ENCODE measurements at places on chromosomes 13 and 19.

DNA sequence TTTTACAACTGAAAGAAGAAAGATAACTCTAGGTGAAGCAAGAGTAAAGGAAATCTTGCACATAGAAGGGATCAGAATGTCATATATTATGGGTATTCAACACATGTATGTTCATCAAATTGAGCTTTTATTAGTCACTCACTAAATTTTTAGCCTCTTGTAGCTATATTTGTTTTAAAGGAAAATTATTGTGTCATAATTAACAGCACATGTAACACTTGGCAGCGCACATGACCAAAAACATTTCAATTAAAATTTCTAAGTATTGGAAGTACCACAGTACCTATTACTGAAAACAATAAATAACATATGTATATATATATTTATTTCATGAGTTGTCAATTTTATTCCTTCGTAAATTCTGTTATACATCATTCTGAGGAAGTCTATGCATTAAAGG is 2800.4 kb downstream of the PCDH9 start:
- no peak for DNase-seq

DNA sequence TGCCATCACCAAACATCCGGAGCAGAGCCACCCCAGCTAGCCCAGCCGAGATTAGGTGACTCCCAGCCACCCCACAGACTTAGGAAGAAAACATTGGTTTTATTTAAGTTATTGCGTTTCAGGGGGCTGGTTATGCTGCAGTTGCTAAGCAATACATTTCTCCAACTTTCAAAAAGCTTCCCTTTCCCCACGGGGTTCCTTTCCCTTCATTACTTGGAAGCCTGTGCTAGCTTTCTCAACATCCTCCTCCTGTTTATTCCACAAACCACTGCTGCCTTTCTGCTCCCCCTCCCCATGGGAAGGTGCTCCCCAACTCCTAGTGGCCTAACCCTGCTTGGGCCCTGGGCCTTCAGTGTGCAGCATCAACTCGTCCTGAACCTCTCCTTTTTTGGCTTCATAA is 52.6 kb downstream of the CDADC1 start:
- DNase-seq = no peak

DNA sequence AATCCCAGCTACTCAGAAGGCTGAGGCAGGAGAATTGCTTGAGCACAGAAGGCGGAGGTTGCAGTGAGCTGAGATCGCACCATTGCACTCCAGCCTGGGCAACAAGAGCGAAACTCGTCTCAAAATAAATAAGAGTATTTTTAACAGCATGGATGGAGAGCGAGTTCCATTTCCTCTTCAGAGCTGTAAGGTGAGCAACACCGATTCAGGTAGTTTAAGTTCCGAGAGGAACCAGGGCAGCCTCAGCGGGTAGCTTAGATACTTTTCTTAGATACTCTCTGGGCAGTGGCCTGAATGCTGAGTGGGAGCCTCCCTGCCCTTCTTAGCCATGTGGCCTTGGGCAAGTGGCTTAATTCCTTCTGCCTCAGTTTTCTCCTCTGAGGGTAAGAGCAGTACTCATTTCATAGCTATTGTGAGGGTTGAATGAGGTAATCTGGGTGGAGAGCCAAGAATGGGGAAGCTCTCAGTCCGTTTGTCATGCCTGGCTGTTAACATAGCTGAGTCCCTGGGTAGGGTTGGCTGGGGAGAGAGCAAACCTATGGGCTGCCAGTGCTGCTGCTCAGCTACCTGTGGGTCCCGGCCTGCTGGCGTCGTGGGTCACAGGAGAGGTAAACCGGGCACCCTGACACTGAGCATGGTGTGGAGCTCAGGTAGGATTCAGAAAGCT is 4.1 kb downstream of the ATP11A start:
- peak; percentile 76 for DNase-seq

DNA sequence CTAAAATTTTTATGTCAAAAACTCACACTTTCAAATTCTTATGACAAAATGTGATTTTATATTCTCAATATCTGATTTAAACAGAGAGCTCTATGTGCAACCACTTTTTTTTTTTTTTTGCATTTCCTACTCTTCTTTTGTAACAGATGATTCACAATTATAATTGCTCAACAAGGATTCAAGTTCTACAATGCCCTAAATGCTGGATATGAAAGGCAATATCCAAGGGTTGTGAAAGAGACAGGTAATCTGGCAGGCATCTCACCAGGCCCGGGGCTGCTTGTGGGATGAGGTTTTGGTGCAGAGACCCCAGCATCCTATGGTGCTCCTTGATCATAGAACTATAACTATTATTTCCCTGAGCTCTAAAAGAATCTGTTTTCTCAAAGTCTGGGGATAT is 363.6 kb upstream of the NBEA start:
- no peak for DNase-seq

DNA sequence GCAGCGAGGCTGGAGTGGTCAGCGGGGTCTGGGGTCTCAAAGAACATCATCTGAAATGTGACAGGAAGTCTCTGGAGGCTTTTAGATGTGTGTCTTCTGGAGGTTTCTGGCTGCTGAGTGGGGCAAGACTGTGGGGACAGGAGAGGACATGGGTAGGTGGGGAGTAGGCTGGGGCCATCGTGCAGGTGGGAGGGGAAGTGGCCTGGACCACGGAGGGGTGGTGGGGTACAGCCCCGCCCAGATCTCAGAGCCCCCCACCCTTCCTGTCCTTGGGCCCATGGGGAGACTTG is 6.2 kb downstream of the AP1M1 start:
- no peak for DNase-seq

- DNase-seq = peak; percentile 5
These were observed 35.3 kb downstream of the SOX1 start for GRCh38 chr13:112102243-112102642.

DNA sequence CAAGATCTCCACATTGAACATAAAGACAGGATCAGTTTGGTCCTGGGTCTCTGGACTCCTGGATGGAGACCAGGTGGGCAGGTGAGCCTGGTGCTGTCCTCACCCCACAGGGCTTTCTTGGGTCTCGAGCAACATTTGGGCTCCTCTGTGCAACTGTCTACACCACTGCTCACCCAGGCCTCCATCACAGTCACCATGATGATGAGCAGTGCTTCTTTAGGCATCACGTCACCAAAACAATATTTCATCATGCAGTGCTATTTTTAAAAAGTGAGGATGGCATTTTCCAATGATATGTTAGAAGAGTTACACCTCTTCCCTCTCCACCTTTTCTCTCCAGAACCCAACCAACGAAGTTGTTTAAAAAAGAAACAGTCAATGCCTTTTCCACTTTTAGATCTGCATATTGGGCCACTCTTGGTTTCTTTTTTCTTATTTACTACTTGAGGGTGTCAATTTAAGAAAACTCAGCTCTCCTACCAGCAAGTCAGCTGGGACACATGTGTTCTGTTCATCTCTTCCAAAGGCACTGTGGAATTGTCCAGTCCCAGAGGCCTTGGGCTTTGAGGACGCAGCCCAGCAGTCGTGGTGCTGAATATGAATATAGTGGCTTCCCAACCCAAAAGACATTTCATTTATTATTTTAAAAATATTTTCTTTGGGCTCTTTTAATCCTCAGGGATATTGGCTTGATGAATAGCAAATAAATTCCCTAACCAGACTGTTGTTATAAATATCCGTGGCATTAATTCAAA is 405.7 kb downstream of the KCNRG start:
- DNase-seq = no peak

- no peak for DNase-seq
These were observed 36.6 kb downstream of the NUFIP1 start for GRCh38 chr13:44952671-44953070.

- no peak for DNase-seq
These were observed 9.5 kb downstream of the PIAS4 start for GRCh38 chr19:4016903-4017638.

- no peak for DNase-seq
These were observed 83.5 kb upstream of the RNF113B start for GRCh38 chr13:98260357-98261164.

DNA sequence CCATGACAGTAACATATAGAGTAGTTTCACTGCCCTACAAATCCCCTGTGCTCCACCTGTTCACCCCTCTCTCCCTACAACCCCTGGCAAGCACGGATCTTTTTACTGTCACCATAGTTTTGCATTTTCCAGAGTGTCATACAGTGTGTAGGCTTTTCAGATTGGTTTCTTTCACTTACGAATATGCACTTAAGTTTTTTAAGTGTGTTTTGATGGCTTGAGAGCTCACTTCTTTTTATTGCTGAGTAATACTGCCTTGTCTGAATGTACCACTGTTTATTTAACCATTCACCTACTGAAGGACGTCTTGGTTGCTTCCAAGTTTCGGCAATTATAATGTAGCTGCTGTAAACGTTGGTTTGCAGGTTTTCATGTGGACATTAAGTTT is 175.1 kb downstream of the ITGBL1 start:
- DNase-seq = no peak

Data from hematopoietic multipotent progenitor cell treated with erythropoietin and hydrocortisone succinate and interleukin-3 and kit ligand, for 4 days (in vitro differentiated cells).